ENCODE measurements at places on chromosomes 5 and 9.

DNA sequence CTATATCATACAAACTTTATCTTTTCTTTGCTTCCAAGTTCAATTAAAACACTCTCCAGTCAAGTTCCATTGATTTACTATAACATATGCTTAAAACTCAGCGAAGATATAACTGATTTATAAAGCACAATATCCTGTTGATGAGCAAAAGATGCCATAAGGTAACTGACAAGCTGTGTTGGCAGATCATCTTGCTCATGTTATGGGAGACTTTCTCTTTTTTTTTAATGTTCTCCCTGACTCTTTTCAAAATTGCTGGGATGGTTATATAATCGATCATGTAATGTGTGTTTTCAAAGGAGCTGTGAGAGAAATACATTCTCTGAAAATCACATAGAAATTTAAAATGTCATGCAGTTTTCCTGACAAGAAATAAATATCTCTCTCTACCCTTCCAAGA, 293.5 kb downstream of the MED10 start:
- DNase-seq: no peak

DNA sequence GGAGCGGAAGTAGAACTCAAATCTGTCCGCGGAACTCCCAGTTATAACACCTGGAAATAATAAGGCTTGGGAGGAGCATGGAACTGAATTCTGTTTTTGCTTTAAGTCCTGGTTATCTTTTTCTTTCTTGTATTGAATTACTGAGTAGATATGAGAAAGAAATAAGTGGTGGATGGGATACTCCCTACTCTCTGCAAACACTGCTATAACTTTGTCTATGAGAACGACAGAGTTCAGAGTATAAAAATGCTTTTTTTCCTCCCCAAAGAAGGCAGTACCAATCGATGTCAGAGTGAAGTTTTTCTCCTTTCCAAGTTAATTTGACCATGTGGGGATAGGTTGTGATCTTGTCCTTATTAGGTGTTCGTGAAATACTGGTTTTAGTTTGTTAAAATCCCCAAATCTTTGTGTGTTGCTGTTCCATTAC, 1.2 kb downstream of the RIC1 start:
- no peak for DNase-seq

DNA sequence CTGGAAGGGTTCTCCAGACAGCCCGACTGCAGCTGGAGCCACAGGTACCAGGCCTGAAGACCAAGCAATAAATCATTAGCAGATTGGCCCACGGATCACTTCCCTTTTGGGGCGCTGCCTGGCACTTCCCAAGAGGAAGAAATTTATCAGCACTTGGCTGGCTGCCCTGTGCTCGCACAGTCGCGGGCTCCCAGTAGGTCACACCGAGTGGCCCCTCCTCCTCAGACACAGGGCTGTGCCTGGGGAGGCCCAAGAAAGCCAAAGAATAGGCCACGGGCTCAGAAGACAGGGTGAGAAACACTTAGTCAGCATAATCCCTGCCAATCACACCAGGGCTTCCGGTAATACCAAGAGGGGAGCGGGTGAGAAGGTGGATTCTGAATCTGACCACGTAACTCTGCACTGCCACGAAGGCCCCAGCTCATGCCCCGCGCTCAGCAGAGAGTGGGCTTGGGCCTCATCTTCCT, 115.7 kb upstream of the MSX2 start:
- no peak for DNase-seq

- no peak for DNase-seq
These were observed 165.5 kb upstream of the NFIL3 start for GRCh38 chr9:91589101-91589553.

DNA sequence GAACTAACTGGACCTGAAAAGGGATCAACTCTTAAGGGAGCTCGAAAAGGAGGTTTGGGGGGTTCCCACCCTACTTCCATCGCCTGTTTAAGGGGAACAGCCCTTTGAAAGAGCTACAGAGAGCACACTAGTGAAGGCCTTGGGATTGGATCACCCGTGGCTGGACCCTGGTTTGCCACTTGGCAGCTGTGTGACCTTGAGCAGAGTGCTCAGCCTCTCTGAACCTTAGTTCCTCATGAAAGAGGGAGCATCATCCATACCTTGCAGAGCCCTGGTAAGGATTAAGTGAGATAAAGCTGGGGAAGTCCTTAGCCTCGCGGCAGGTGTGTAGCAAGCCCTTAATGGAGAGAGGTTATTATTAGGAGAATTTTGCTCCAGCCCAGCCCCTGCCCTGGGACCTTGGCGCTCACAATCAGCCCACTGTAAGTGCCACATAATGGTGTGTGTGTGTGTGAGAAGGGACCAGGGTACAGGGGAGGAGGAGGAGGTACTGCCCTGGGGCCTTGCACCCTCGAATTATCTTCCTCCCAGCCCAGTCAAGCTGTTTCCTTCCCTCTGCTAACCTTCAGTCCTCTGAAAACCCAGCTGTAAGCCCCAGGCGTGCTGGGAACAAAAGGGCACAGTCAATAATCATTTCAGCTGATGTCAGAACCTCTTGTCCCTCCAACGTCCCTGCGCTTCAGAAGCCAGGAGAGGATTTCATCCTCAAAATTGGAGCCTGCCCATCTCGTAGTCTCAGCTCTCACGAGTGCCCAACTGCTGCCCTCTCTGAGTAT, 42.9 kb downstream of the FOXI1 start:
- DNase-seq: no peak

DNA sequence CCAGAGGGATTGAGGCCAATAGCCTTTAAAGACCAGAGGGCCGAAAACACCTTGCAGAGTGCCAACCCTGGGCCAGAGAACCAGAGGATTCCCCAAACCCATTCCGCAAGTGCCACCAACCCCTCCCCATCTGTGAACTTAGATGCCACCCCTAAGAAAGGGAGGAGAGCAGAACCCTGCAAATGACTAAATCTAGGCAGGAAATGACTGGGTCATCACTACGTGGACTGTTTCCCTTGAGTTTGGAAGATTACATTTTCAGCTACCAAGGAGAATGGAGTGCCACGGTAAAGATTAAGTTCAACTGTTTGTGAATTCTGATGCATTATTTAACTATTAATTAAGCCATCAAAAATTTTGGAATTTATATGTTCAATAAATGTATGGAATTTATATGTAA, 142.8 kb downstream of the ENC1 start:
- DNase-seq: no peak

DNA sequence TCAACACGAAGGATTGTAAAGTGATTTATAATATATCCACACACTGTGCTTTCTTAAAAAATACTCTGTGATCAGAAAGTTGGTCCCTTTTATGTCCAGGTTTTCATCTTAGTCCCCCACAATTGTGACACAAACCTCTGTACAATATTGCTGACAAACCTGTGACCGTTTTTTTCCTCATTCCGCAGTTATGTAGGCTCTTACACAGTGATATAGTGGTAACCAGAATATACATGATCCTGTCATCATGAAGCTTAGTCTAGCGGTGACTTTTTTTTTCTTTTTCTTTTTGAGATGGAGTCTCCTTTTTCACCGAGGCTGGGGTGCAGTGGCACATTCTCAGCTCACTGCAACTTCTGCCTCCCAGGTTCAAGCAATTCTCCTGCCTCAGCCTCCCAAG, 8.7 kb downstream of the ANP32B start:
- DNase-seq: no peak

DNA sequence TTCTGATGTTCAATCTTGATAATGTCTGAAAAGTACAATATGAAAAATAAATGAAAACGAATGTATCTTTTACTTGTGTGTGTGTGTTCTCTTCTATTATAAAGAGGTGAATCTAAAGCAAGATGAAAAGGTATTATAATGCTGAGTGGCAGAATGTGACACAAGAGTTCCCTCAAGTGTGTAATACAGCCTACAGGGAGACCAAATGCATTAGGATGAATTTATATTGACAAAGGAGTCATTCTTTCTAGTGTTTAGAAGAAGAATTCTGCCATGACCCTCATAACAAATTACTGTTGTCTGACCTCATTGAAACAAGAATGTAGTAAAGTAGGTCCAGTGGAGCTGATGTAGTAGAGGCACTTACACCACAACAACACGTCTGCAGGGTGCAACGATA, 1119.0 kb upstream of the CDH10 start:
- no peak for DNase-seq

DNA sequence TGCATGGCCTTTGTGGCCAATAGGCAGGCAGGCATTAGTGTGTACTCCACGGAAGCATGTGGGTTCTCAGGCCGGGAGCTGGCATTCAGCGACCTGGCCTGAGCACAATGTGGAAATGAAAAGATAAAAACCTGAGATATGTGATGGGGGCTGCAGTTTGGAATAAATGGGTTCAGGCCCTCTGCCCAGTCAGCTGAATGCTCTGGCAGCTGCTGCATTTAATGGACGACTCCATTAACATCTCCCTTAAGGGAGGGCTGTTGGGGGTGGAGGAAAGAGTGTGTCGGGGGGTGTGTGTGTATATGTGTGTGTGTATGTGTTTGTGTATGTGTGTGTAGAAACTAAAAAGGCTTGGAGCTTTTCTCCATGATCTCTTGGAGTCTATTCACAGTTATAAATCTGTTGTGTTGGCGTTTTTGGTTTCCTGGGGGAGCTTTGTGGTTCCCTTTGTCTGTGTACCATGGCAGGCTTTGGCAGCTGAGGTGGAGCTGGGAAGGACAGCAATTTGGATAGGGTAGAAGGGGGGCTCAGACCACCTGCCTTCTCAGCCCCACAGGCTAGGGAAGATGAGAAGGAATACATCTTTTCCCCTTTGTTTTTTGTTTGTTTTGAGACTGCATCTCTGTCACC, 27.3 kb upstream of the HSPA9 start:
- DNase-seq: no peak

GRCh38 chr5:67015541-67016191, 180.9 kb downstream of the CD180 start:
- peak; percentile 40 for DNase-seq

DNA sequence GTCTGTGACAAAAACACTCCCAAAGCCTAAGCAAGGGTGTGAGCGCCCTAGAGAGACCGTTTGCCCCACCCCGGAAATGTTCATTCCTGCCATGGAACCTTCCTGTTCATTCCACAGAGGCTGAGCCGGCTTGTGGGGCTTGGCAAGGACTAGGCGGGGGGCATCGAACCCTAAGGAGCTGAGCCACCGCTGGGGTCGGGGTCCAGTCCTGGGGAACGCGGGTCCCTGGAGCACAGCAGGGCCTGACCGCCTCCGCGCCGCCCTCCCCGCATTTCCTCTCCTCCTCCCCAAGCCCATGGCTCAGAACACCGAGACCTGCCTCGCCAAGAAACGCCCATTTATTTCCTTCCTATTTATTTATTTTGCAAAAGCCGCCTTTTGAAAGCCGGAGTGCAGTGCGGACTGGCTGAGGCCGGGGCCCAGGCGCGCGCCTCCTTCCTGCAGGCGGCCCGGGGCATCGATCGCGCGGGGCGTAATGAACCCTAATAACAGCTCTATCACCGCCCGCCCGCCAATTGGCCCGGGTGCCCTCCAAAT, 228.9 kb upstream of the IRX4 start:
- DNase-seq: no peak

DNA sequence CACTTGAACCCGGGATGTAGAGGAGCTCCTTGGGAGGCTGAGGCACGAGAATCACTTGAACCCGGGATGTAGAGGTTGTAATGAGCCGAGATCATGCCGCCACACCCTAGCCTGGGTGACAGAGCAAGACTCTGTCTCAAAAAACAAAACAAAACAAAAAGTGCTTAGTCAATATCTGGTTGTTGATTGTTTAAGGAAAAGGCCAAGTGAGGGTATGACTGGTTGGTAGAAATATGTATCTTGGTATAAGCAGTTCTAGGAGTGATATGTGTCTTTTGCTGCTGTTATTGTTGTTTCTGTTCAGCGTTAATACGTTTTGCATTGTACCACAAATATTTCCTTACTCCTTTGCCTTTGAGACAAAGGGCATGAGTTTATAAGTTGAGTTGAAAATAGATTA, 210.7 kb upstream of the DMRT1 start:
- no peak for DNase-seq

- DNase-seq: no peak
These were observed 13.7 kb upstream of the DAB2IP start for GRCh38 chr9:121637713-121638220.

DNA sequence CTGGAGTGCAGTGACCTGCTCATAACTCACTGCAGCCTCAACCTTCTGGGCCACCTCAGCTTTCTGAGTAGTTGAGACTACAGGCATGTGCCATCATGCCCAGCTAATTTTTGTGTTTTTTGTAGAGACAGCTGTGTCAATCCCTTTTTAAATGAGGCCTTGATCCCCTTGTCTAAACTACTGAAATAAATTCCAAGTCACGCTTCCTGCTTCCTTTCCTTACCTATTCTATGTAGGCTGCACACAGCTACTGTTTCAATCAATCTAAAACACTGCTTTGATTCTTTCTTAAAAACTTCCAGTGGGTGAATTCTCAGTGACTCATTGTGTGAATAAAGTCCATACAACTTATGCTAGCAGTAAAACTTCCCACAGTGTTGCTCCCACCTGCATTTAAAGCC, 2.9 kb upstream of the C7 start:
- no peak for DNase-seq

DNA sequence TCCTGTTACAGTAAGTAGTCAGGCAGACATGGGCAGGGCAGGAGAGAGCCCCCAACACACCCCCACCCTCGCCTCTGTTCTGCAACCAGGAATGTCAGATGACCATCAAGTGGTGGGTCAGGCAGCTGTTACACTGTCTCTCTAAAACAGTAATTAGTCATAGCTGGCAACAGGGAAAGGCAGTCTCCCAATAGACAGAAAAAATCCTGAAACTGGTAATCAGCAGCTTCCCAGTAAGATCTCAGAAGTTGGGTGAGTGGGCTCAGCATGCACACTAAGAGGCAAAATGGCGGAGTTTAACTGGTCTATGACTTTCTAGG, 90.2 kb downstream of the C5orf15 start:
- no peak for DNase-seq

- DNase-seq: no peak
These were observed 3.2 kb downstream of the OTP start for GRCh38 chr5:77635067-77635916.

GRCh38 chr5:179269781-179270543, 75.3 kb downstream of the ADAMTS2 start:
- DNase-seq: no peak

DNA sequence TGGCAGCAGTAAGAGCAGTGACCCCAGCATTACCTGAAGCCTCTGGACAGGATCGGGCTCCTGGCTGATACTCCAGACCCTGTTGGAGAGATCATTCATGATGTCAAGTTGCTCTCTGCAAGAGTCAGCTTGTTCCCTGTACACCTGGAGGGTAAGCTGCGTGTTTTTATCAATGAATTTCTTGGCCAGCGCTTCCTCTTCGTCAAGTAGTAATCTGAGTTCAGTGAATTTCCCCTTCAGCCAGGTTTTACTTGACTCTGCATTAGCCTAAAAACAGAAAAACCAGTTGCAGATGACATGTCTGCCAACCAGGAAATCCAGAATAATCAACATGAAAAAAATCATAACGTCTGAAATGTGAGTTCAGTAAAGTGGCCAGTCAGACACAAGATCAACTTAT, 19.1 kb downstream of the TRIM14 start:
- no peak for DNase-seq

GRCh38 chr5:66406761-66407336, 189.3 kb upstream of the MAST4 start:
- DNase-seq: no peak

Data from HEK293T (cell line).